ENCODE measurements at places on chromosomes 7 and 10.

DNA sequence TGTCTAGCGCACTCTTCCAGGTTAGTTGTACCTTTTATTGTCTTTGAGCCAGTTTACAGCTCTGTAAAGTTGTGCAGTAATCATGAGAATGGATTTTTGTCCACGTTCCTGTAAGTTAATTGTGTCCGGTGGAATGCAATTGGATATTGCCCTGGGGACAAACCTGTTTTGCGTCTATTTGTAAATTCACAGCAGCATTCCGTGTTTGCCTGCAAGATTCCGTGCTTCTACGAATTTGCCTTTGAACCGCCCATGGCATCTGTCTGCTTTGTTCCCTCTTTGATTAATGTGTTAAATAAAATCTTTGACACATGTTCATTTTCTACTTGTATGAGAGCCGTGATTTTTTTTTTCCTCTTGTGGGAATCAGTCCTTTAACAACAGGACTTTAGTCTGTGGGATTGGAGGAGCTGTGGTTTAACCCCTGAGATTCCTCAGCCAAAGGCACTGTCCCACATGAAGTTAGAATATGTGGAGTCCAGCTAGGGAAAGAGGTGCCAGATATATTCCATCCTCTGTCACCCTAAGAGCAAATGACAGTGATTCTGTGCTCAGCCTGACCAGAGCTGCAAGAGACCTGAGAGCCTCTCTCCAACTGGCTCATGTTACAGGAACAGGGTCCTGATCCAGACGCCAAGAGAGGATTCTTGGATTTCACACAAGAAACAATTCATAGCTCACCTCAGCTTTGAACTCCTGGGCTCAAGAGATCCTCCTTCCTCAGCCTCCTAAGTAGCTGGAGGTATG lies 126.3 kb downstream of the COL26A1 start:
- no peak for DNase-seq

DNA sequence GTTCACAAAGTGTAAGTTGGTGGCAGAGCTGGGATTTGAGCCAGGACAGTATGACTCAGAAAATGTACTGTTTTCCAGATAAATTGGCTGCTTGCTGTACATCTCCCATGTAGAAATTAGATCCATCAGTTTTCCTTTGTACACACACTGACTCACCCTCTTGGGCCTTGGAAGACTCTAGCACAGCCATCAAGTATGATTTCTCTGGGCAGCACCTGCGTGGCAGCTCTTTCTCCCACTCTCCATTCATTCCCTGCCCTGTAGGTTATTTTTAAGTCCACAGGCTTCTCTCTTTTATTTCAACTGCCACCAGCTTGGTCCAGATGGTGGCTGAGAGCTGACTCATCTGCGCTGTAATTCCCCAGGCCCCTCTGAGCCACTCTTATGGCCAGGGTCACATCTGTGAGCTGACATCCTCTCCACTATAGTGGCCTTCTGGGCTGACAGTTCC lies 28.3 kb upstream of the SDK1 start:
- peak; percentile 53 for DNase-seq

- DNase-seq, result peak; percentile 93
Measured at GRCh38 chr7:107180378-107180777, 11.6 kb downstream of the HBP1 start.

- no peak for DNase-seq
Measured at GRCh38 chr10:132459301-132460003, 62.5 kb downstream of the PWWP2B start.

- no peak for DNase-seq
Measured at GRCh38 chr7:1882451-1882850, 212.4 kb downstream of the ELFN1 start.

- DNase-seq, result no peak
Measured at GRCh38 chr7:22695476-22696132, 31.4 kb upstream of the IL6 start.

DNA sequence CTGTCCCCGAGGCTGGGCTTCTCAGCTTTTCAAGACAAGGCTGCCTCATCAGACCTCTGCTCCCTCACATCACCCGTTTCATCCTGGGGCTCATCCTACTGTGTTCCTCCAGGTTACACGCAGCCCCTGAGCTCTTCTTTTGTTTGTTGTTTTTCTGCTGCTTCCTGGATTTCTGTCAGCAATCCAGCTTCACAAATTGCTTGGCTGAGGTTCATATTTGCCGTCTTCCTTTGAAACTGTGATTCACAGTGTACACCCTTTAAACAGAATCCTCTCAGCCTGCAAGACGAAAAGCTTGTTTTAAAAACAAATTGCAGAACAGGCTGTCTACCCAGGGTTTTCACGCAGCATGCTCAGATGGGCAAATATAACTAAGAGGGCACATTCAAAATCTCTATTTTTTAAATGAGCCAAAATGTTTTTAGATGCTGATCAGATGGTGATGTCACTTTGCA lies 39.1 kb upstream of the PARD3 start:
- peak; percentile 36 for DNase-seq

DNA sequence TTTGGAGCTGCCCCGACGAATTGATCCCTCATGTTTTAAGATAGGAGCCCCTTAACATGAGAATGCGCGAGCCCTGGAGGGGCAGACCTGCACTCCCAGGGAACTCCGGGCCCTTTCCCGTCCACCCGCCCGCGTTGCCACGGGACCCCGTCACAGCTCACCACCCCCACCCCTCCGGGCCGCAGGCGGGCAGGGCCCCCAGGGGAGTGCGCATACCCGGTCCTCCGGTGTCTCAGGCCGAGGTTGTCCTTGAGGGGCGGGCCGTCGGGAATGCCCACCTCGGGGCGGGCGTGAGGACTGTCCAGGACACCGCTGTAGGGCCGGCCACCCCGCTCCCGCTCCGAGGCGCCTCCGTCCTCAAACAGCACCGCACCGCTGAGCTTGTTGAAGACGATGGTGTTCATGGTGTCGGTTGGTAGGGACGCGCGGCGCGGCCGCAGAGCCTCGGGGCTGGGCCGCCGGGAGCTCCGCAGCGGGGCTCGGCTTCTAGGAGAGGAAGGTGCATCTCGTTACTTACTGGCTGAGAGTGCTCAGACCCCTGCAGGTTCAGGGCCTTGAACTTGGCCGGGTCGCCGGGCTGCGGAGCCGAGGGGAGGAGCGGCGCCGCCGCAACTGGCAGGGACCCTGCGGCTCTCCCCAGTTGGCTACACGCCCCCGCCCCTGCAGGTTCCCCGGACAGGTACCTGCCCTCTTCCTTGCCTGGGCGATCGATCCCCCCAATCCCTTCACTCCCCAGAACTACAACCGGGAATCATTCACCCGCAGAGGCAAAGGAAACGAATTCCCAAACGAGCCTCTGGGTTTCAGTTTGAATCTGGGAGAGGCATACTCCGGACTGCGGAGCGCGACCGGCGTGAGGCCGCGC lies 2.4 kb downstream of the MKX start:
- DNase-seq, result no peak

- no peak for DNase-seq
Measured at GRCh38 chr10:5461203-5461588, 38.2 kb downstream of the CALML5 start.

DNA sequence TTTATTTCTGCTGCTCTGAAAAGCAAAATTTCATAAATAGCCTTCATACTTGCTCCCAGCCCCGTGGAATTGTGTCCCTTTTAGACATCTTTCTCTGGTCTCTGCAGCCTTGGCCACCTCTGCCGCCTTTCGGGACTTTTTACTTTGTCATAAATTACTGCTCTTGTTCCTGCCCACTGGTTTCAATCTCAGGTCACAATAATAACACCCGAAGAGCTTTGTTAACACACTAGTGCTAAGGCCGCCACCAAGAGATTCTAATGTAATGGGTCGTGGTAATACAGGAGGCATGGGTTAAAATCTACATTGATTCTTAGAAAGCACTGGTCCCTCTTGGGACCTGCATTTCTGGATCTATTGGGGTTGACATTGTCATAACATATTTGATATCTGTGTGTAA lies 276.0 kb upstream of the VWC2 start:
- no peak for DNase-seq

- DNase-seq, result no peak
Measured at GRCh38 chr10:5376450-5376849, 11.7 kb downstream of the UCN3 start.

DNA sequence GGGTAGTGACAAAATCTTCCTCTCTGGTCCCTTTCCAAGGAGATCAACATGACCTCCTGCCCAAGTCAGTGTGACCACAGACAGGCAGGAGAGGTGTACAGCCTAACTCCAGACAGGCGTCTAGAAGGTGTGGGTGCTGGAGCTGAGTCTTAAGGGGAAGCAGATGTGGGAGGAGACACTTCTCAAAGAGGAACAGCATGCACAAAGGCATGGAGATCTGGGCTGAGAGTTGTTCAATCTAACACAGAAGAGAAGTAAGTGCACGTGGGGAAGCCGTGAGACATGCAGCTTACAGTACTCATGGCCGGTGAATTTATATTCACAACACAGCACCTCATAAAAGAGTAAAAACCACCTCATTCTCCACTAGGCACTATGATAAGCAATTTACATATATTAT lies 23.8 kb upstream of the GSDME start:
- no peak for DNase-seq

GRCh38 chr10:122990278-122990677 lies 10.1 kb downstream of the PSTK start:
- DNase-seq, result no peak

DNA sequence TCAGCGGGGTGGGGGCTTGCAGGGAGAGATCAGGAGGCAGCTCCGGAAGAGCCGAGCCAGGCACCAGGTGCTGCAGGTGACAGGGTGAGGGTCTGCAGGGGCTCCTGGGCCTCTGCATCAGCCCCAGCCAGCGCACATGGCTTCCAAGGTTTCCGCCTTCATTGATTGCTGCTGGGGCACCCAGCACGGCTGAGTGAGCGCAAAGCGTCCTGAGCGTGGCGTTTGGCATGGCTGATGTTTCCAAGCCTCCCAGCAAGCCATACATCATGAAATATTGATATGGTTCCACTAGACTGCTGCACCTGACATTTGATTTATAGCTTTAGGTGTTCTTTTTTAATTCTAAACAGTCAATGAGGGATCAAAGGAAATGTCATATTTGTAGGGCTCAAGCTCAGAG lies 259.0 kb downstream of the WDR37 start:
- DNase-seq, result no peak

DNA sequence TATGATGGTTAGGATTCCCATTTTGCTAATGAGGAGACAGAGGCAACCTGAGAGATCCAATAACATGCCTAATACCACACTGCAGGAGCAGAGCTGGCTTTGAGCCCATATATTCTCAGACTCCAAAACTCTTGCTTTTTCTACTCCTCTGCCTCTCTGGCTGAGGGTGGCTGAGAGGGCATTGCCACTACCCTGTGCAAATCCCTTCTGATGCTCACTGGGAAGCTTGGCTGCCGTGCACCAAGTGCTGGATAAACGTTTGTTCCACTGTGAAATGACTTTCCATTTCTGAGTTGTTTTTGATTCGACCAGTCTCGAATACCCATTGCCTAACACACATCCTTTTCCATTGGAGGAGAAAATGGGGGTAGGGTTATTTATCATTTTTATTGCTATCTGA lies 123.1 kb upstream of the SORCS3 start:
- no peak for DNase-seq

GRCh38 chr10:48506147-48506917 lies 98.5 kb downstream of the ARHGAP22 start:
- no peak for DNase-seq

DNA sequence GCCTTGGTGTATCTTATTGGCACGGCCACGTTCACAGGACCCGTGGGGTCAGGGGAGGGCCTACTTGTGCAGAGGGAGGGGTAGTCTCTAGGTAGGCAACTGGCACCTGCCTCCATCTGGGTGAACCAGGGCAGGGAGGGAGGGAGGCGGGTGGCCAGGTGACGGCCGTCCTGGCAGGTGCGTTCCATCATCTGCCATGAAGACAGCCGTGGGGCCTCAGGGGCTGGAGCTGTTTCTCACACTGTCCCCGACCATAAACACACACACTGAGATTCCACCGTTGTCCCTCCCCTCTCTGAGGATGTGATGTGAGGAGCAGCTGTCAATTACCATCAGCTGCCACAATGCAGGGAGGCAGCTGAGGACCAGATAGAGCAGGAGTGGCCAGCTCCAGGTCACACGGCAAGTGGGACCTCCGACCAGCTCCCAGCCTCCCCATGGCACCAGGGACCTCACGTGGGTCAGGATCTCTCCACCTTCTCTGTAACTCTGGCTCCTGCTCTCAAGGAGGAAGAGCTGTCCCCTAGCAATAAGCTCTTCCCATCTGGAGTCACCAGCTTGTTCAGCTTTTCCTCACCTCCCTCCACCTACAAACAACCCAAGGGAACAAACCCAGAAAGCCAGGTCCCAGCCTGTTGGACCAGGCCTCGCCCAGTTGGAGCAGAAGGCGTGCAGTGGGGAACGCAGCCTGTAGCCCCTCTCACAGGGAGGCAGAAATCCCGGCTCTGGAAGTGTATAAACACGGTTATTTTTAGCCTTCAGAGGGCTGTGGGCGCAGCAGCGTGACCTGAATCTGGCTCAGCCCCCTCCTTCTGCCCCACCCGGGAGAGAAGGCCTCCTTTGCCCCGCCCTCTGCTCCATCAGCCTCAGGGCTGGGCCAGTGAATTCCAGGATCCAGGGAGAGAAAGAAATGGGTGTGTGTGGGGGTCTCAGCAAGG lies 33.1 kb downstream of the ZMIZ1 start:
- no peak for DNase-seq

GRCh38 chr7:84904561-84904960 lies 282.3 kb downstream of the SEMA3D start:
- no peak for DNase-seq

DNA sequence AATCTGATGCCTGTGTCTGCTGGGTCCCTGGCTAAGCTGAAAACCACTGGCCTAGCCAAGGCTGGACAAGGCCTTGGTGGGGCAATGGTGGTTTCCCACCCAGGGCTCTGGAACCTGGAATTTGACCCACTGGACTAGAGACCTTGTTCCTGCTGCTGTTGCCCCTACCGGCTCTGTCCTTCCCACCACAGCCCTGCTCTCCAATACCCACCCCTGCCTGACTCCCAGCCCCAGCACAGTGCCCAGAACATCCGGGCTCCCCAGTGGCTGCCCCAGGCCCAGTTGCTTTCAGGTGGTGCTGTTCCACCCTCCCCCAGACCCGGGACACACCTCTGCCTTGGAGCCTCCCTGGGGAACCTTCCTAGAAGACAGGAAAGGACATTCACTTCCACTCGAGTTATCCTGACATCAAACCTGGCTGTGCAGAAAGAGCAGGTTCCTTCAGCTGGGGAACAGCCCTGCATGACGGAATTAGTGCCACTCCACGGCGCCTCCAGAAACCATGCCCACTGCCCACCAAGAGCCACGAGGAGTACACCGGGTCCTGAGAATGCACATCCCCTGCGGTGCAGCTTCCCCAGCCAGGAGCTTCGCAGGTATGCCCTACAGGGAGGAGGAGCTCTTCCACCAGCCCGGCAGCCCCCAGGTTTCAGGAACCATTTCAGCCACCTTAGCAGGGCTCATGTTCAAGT lies 152.8 kb downstream of the OAT start:
- no peak for DNase-seq

GRCh38 chr7:85750454-85750949 lies 563.6 kb upstream of the SEMA3D start:
- no peak for DNase-seq

GRCh38 chr7:29454464-29454863 lies 109.2 kb upstream of the PRR15 start:
- no peak for DNase-seq

GRCh38 chr10:80253266-80253962 lies 36.0 kb downstream of the MAT1A start:
- no peak for DNase-seq
